ENCODE measurements at places on chromosomes 3 and 15. TPM values are rescaled to one million over a fixed set of nuclear protein-coding genes. Genes with fewer than 3 reads are reported as not detected.

Gene SIN3A
- total RNA-seq = 92.2 TPM

Gene GOLGA6A
- not detected for total RNA-seq

Gene MTFMT
- 19.4 TPM for total RNA-seq

Gene USP8
- 60.9 TPM for total RNA-seq

Gene SEC22A
- 18.7 TPM for total RNA-seq

All from activated CD4-positive, alpha-beta T cell treated with anti-CD3 and anti-CD28 coated beads, Interleukin-2, amount 10 ng/mL, durations not matched to agents 24 days and 14 days (primary cell).